ENCODE measurements at places on chromosomes 2 and 18.

DNA sequence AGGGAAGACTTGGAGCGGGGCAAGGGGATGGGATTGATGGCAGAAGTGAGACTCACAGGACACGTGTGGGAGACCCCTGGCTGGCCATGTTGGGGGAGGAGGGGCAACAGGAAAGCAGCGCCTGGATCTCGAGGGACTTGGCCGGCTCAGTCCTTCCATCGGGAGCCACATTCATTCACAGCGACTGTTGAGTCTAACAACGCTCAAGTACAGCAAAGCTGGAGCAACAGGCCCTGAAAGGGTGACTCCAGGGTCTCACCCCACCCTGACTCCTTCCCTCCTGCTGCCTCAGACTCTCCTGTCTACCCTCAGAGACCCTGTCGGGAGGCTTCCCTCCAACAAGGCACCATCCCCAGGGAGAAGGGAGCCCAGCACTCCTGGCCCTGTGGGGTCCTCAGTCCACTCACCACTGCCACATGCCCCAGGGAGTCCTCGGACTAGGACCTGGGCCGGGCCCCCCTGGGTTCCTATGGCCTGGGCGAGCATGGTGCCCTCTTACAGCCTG is 14.8 kb upstream of the ALPI start:
- DNase-seq, result no peak

DNA sequence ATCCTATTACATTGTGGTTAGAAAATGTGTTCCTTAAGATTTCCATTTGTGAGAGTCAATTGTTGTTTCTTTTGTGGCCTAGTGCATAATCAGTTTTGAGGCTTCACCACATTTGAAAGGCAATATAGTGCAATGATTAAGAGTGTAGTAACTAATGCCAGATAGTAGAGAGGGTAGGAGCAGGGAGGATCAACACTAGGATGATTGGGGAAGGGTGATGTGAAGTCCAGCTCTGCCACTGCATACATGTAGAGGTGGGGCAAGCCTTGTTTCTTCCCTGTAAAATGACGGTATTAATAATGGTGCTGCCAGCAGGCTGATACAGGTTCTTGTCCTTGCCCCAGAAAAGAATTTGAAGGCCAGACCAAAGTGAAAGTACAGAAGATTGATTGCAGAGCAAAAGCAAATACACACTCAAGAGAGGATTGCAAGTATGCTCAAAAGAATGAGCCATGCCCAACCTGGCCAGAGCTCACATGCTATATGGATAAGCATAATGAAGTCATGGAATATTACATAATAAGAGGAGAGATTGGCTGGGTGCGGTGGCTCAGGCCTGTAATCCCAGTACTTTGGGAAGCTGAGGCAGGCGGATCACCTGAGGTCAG is 8.0 kb downstream of the SP100 start:
- DNase-seq, result no peak

DNA sequence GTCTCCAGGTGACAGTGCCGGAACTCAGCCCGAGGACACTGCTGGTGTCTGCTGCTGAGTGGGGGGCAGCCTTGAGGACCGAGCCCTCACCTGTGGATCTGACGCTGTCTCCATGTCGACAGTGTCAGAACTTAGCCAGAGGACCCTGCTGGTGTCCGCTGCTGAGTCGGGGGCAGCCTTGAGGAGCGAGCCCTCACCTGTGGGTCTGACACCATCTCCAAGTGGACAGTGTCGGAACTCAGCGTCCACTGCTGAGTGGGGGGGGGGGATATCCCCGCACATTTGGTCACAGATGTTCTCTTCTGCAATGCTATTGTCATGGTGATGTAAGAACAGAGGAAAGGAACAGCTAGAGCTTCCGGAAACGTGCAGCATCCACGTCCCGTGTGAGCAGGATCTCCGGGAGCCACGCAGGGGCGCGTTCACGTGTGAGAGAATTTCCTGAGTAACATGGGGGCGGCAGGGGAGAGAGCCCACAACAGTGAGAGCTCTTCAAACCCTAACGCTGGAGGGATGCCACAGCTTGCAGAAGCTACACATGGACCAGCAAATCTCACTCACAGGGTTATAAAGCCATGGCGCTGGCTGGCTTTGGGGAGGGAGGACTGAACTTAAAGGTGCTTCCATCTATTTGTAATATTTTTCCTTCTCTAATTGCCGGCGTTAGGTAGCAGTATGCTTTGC is 250.7 kb upstream of the SALL3 start:
- DNase-seq, result no peak

DNA sequence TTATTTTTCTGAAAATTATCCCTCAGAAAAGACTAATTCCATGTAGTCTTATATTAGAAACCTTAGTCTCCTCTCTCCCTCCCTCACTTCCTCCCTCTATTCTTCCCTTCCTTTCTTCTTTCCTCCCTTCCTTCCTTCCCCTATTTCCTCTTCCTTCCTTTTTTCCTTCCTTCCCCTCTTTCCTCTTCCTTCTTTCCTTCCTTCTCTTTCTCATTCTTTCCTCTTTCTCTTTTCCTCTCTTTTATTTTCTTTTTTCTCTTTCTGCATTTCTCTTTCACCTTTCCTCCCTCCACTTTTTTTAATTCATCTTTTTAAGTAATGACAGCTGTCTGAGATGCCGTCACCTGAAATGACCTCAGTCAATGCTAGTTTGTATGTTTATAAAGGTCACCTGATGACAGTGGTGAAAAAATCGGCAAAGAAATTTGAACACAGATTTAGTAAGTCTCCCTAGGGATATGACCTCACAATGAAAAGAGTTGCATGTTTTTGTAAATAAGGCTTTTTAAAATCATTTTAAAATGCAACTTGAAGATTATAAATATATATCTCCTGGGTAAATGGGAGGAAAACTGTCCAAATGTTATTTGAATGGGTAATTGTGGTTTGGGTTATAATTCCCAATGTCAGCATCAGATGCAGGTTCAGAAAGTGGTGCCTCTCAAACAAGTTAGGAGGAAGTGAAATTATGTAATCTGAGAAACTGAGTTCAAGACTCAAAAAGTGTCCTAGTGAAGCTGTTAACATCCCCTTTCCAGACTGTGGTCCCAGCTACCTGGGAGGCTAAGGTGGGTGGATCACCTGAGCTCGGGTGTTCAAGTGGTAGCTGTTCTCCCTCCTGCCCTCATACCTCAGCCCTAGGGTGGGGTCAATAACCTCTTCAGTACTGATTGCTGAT is 90.3 kb upstream of the ST3GAL5 start:
- DNase-seq, result no peak

DNA sequence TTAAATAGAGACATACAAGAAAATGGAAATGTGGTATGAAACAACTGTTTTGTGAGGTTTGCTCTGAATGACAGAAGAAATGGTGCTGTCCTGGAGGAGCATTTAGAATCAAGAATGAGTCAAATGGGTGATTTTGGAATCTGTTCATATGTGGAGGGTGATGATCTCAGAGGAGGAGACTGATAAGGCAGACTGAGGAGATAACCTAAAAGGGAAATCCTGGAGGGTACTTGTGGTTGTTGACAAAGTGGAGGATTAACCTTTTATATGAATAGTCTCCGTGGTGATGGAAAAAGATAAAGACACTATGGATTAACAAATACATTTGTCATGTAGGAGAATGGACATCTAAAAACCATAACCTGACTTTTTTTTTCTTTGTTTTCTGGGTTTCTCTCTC is 74.1 kb downstream of the MMADHC start:
- no peak for DNase-seq

DNA sequence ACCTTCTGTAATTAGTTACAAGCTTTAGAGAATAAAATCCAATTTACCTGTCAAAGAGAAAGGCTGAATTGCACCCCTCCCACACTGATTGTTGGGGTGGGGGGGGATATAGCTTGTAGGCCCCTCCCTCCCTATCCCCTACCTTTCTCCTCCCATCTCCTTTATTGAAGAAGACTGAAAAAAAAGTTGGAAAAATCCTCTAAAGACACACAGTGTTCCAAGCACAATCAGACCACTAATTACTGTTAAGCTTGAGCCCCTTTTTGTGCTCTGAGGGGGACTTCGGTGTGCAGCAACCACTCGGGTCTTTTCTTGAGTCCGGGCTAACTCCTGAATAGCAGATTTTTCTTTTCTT is 43.0 kb upstream of the FZD5 start:
- DNase-seq, result no peak

- DNase-seq, result no peak
Measured at GRCh38 chr2:229873123-229873581, 48.7 kb downstream of the TRIP12 start.

DNA sequence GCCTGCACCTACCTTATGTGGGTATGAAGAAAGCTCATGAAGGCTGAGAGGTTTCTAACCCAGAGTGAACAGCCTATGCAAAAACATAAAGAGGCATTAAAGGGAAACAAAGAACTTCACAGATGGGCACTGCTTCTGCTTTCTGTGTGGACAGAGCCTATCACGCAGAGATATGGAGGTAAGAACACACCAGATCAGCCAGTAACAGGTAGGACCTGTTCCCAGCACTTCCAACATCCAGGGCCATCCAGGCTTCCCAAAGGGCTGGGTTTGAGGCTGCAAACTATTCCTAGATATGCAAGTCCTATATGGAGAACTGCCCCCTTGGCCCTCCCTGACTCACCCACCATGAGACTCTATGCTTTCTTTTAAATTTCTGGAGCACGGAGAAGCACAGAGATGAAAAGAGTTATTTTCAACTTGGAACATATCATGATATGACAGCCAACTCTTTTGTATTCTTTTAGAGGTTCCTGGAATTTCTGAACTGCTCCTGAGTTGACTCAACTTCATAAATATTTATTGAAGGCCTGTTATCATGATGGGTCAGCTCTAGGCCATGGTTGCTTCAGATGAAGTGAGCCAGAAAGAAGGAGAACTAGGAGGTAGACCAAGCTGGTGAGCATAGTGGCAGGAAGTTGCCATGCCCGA is 77.4 kb upstream of the PPP1CB start:
- DNase-seq, result no peak

DNA sequence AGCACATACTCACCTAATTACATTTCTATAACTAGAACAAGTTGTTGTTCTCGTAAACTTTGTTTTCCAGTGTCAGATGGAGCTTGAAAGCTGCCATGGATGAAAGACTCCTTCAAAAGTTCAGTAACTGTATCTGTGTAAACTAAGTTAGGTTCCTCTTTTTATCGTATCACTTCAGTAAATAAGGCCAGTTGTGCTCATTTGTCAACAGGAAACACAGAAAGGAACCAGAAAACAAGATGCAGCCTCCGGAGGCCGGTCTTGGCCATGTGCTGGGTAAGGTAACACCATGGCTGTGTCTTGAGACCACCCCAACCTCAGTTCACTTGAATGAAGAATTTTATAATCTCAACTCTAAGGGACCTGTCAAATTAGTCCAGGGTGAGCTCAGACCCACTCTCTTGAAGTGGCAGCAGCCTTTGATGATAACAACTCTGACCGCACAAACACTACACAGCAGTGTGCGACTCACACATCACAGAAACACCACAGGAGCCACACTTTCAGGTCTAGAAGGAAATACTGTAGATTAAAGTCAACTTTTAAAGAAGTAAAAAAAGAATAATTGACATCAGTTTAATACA is 213.8 kb downstream of the AFF3 start:
- no peak for DNase-seq

DNA sequence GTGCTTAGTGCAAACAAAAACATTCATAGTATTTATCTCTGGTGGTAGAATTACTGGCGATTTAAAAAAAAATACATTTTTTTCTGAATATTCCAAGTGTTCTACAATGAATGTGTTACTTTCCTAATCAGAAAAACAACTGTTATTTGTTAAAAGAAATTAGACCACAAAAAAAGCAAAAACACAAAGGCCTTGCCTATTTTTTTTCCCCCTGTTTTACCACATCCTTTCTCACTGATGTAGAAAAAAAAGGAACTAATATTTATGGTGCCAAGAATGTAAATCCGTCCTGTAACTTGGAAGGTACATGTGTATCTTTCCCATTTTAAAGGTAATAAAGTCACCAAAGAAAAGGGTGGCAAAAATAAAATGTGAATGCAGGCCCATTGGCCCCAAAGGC is 28.4 kb upstream of the MGAT4A start:
- DNase-seq, result no peak

DNA sequence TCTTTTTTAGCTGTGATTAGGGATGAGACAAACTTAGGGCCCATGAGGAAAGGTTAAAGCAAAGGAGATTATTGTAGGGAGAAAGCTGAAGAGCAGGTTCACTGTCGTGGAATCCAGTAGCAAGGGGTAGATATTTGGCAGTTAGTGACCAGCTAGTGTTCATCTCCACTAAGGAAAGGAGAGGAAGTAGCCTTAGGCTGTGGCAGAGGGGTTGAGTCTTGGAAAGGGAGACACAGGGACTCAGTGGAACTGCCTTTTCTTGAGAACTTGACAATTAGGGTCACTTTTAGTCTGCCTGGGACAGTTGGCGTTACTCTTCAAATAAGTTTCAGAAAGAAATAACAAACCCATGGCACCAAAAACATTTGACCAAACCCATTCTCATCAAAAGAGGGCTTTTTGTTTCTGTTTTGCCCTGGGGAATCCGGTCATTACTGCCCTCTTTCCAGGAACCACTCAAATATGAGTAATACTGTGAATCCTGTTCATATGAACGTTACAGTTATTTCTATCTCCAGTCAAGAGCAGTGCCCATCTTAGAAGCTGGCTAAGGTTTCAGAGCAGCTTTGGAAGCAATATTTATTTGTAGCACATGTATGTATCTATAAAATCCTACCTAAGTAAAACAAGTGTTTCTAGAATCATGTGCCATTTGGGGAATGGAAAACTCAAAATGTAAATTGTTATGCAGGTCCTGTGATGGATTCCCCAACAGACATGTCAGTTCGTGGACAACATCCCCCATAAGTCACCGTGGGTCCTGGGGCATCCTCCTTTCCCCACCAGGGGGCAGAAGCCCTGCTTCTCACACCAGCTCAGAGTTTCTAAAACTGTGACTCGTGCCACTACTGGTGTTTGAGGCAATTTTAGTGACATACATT is 77.3 kb upstream of the PHLPP1 start:
- DNase-seq, result peak; percentile 63

DNA sequence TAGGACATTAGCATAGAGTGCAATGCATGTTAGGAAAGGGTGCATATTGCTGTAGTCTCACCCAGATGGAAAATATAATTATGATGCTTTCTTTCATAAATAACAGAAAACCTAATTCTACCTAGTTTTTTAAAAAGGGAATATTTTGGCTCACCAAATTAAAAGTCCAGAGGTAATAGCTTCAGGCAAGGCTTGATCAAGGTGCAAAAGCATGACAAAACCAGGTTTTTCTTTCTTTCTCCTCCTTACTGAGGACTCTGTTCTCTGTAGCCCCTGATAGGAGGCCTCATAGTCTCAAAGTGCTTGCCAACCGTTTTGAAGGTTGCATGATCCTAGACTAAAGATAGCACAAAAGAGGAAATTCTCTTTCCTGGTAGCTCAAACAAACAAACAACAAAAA is 349.9 kb downstream of the CTNNA2 start:
- DNase-seq, result no peak

GRCh38 chr2:147863835-147864234 is 19.0 kb downstream of the ACVR2A start:
- DNase-seq, result no peak

- peak; percentile 74 for DNase-seq
Measured at GRCh38 chr2:98730053-98730706, 752 bp downstream of the MGAT4A start.

DNA sequence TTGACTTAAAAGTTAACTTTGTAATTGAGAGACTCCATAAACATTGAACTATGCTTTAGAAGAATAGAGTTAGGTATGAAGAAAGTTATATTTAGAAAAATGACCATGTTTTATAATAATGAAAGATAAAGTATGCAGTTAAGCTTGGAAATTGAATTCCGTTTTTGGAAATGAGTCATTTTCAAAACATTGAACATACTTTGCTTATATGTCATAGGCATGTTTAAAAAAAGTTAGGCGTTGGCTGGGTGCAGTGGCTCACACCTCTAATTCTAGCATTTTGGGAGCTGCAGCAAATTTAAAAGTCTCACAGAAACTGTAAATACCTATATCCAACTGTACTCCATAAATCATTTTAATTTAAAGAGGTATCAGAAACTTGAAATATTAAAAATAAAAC is 607.4 kb downstream of the CBLN2 start:
- DNase-seq, result no peak

Data from activated T-cell treated with anti-CD3 and anti-CD28 coated beads, Interleukin-2, amount 50 U/mL, for 48 hours (primary cell).